ENCODE measurements at places on chromosomes 7 and 10.

- DNase-seq, result no peak
Observed at GRCh38 chr7:155219947-155220769, 77.5 kb upstream of the INSIG1 start.

DNA sequence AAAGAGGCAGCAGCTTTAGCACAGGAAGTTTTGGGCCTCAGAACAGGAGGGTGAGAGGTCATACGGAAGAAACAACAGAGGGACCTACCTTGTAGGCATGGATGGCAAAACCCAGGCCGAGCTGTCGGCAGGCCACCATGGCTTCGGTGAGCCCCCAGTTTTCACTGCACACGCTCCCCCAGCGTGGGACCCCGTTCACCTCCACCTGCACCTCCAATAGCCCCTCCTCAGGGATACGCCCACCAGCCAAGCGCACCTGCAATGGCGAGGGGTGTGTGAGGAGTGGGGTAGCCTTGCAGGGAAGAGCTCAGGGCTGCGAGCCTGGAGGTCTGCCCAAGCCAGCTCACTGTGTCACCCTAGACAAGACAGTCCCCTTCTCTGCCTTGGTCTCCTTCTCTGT, 11.3 kb downstream of the LOXL4 start:
- DNase-seq, result no peak

DNA sequence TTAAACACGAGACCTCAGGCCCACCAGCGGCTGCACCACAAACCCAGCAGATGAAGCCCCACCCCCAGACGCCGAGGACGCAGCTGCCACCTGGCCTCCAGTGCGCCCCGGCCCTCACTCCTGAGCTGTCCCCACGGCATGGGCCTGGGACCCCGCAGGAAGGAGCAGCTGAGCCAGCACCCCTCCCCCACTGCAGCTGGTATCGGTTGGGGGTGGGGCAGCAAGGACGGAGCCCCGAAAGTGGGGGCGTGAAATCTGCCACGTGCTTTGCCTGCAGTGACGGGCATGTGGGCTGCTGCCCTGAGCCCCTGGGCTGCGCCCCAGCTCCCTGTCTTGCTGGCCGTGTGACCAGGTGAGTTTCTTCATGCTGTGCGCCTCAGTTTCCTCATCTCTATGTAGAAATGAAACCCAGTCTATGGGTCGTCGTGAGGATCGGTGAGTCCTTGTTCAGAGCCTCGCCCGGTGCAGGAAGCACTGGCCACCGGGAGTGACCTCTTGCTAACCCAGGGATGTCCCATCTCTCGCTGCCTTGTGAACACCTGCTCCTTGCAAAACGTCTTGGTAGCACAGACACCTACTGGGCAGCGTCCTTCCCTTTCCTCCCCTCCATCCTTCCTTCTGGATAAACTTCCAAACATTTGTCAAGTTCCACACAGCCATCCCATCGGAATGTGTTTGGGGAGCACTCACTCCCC, 32.0 kb downstream of the CFAP46 start:
- no peak for DNase-seq

DNA sequence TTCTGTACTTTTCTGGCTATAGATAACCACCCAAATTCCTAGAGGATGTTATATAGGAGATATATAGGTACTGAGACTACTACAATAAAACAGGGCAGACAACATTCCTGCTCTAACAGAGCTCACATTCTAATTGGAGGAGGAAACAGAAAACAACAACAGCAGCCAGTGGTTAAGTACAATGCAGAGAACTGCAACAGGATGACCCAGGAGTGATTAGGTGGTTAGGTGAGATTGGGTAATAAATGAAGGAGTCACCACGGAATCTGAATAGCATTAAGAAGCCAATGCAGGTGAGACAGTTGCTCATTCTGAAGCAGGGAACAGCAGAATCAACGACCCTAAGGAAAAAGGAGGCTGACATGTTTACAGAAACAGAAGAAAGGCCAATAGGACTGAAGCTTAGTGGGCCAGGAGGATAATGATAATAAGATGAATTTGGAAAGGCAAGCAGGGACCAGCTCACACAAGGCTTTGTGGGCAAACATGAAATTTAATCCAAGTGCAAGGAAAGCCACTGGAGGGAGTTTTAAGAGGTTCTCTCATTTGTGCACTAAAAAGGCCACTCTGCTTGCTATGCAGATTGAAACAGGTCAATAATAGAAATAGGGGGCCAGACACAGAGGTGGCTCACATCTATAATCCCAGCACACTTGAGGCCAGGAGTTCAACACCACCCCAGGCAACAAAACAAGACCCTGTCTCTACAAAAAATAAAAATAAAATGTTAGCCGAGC, 16.9 kb upstream of the REEP3 start:
- no peak for DNase-seq

DNA sequence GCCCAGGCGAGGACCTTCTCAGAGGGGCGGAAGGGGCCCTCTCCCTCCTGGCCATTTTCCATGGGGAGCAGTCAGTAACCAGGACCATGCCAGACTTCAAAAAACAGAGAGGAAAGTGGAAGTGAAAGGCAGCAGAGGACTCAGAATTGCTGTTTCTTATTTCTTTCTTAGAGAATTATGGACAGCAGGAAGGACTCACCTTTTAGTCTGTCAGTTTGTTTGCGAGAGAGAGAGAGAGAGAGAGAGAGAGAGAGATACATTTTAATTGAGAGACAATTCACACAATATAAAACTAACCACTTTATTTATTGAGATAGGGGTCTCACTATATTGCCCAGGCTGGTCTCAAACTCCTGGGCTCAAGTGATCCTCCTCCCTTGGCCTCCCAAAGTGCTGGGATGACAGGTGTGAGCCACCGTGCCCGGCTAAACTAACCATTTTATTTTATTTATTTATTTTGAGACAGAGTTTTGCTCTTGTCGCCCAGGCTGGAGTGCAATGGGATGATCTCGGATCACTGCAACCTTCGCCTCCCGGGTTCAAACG, 24.5 kb downstream of the SCD start:
- no peak for DNase-seq

DNA sequence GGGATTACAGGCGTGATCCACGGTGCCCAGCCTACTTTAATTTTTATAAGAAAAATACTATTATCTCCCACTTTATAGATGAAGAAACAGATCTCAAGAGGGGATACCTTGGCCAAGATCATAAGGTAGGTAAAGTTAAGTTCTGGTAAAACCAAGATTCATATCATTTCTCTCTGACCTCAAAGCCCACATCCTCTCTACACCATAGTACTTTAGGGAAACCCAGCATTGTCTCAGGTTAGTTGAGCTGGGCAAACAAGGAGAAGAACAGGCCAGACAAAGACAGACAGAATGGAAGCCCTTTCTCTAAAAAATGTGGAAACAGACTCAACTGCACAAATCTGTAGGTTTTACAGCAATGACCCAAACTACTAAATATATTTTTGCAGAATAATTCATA, 197.7 kb upstream of the FRMD4A start:
- no peak for DNase-seq

DNA sequence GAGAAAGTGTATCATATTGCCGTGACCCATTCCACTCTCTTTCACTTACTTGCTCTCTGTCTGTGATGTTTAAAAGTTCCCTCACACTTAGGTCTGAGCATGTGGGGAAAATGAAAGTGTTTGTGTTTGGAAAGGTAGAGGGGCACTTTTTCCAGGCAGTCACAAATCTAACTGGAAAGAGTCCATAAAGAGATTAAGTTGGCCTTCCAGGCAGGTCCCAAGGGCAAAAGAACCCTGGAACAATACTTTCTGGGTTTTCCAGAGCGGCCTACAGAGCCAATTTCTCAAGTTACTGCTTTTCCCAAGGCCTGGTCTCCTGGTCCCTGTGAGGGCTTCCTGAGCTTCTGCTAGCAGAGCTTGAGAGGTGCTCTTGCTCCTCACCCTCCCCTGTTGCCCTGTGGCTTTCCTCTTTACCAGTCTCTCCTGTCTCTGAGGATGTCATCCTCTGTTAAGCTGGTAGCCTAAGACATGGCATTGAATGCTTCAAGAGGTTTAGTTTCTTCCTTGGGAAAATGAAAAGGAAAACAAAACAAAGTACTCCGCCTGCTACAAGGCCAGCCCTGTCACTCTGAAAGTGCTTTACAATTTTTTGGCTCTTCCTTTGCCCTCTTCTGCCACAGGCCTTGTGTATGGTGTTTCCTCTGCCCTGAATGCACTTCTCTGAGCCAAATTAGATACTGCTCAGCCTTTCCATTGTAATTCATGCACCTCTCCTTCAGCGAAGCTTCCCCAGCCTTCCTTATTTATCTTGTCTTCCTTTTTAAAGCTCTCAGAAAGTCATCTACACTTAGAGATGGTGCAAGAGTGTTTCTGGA, 20.1 kb downstream of the TES start:
- no peak for DNase-seq

GRCh38 chr10:56269181-56269580, 91.9 kb downstream of the ZWINT start:
- no peak for DNase-seq

DNA sequence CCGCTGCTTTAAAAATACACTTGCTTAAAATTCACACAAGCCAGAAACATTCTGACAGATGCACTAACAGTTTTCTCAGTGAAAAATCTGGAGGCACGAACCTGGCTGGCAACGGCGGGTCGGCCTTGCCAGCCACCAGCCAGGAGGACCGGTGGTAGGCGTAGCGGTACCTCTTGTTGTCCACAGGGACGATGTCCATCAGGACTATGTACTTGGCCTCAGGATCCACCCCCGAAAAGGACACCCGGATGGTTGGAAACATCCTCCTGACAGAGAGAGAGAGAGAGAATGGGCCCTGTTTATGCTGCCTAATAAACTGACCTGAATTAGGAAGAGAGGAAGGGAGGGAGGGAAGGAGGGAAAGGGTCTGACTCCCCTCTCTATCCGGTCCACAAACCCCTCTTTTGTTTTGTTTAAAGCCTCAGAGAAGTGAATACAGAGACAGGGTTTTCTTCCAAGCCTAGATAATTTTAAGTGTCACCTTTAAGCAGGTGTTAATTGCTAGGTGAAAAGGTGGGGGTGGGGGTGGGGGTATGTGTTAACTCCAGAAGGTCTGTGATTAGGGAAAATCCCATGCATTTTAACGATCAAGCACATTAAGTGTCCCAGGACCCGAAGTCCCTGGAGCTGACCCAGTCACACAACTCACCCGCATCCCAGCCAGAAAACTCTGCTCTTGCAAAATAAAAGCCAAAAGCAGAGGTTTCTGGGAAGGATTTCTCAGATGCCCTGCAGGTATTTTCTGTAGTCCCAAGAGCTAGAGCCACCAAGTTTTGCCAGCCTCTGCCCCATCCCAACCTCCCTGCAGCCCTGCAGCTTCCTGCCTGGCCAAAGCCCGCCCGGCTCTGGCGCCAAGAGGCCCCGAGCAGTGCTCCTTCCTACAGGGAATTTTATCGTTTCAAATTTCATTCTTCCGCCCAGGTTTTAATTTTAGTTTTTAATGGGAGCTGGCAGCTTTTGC, 5.0 kb downstream of the TBX20 start:
- no peak for DNase-seq

DNA sequence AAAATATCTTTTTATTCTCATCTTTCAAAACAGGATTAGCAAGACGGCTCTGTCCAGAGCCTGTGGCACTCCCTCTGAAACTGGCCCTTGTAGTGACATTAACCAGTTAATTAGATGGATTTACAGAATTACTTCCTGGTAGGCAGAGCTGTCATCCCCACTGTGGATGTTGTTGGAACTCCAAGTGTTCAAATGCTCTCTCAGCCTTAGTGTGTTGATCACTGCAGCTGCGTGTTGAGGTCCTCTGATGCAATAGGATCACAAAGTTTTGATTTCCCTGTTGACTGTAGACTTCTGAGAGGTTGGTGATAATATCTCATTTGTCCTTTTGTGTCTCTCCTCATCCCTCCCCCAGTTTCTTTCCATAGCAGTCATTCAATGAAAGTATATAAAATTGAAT, 117.3 kb upstream of the CDK6 start:
- no peak for DNase-seq

GRCh38 chr10:124213899-124214510, 120.6 kb upstream of the CHST15 start:
- DNase-seq, result no peak

GRCh38 chr7:117123311-117123926, 170.1 kb downstream of the ST7 start:
- no peak for DNase-seq

DNA sequence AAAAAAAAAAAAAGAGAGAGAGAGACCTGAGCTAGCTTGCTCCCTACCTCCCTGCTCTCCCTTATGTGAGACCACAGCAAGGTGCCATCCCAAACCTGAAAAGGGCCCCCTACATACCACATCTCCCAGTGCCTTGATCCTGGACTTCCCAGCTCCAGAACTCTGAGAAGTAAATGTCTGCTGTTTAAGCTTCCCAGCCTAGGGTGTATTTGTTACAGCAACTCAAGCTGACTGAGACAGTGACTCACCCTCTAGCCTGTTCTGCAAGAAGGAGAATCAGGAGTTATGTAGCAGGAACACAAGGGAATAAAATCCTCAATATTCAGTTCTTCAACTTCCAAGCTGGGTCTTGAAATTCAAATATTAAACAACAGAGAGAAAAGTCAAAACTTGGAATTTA, 52.1 kb upstream of the TMEM72 start:
- DNase-seq, result no peak

GRCh38 chr10:70651661-70652060, 20.6 kb upstream of the ADAMTS14 start:
- no peak for DNase-seq

- DNase-seq, result no peak
Observed at GRCh38 chr10:101611096-101611905, 23.2 kb downstream of the DPCD start.

- peak; percentile 49 for DNase-seq
Observed at GRCh38 chr7:17298840-17299482, 509 bp downstream of the AHR start.

GRCh38 chr10:20175719-20176118, 359.5 kb downstream of the PLXDC2 start:
- DNase-seq, result no peak

- no peak for DNase-seq
Observed at GRCh38 chr7:1705856-1706255, 35.8 kb downstream of the ELFN1 start.

GRCh38 chr7:76372984-76373833, 14.4 kb upstream of the YWHAG start:
- DNase-seq, result no peak

DNA sequence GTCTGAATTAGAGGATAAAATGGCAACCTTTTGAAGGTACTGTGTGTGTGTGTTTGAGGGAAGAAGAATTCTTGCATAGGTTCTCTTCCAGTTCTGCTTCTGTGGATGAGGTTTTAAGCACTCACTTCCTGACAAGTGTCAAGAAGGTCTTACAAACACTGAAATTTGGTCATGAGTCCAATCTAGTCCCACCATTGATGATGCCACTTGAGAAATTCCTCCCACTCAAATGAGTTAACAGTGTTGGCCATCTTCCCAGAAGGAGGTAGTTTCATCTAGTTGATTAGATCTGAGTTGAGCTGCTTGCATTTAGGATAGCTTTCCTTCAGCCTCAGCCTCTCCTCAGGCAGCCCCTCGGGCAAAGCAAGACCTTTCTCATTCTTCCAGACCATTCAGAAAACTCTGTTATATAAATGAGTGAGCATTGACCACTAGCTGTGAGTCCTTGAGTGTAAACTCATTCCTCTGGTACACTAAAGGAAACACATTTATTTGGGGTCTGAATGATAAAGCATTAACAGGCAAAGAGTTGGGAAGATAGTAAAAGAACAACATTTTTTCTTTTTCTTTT, 189.5 kb downstream of the TRIL start:
- DNase-seq, result no peak

GRCh38 chr10:37053476-37053875, 71.9 kb upstream of the ANKRD30A start:
- DNase-seq, result no peak
